Stimulated activated CD8-positive, alpha-beta memory T cell treated with anti-CD3 and anti-CD28 coated beads, Interleukin-12 subunit alpha, Interleukin-12 subunit beta, amount 100 ng/mL, for 4 hours (primary cell): ENCODE measurements at places on chromosomes 5 and 9.

GRCh38 chr5:39473156-39473775 is 48.5 kb upstream of the DAB2 start:
- DNase-seq, result no peak

DNA sequence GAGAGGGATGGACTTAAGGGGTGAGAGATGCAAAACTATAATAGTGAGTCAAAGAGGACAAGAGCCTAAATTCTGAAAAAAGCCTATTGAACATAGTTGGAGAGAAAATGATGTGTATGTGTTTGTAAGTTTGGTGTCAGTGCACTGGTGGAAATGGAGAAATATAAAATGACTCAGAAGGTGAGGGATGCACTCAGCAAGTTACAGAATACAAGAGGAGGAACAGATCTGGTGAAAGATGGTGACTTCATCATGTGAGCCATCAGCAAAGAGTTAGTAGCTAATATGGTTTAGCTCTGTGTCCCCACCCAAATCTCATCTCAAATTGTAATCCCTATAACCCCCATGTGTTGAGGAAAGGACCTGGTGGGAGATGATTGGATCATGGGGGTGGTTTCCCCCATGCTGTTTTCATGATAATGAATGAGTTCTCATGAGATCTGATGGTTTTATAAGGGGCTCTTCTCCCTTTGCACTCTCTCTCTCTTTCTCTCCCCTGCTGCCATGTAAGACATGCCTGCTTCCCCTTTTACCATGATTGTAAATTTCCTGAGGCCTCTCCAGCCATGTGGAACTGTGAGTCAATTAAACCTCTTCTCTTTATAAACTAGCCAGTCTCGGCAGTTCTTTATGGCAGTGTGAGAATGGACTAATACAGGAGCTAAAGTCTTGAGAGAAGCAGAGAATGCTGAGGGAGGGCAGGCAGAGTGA is 30.4 kb upstream of the FYB1 start:
- DNase-seq, result no peak

- DNase-seq, result no peak
Measured at GRCh38 chr5:142175461-142176142, 67.0 kb downstream of the NDFIP1 start.

DNA sequence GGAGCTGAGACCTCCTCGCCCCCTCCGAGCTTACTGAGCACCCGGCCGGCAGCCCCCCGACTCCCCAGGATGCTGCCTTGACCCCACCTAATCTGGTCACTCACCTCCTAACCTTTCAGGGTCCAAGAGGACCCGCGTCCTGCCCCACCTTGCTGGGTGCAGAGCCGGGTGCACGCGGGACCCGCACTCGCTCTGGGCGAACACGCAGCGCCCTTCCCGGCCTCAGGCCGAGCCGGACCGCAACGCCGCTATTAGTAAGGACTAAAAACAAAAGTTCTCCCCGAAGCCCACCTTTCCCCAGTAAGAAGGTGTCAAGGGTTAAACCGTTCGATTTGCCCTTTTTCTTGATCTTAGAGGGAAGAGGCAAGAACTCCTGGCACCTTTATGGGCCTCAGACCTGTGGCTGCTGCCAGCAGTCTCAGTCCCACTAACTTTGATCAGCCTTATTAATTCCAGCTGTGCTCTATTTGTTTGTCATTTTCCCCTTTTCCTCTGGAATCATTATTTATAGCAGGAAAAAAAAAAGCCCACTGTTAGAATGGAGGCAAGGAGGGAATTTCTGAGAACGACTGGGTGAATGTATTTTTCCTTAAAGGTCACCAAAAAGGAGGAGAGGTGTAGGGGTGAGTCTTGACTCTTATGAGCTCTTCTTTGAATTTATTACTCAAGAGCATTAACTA is 10.5 kb downstream of the IRX2 start:
- no peak for DNase-seq

DNA sequence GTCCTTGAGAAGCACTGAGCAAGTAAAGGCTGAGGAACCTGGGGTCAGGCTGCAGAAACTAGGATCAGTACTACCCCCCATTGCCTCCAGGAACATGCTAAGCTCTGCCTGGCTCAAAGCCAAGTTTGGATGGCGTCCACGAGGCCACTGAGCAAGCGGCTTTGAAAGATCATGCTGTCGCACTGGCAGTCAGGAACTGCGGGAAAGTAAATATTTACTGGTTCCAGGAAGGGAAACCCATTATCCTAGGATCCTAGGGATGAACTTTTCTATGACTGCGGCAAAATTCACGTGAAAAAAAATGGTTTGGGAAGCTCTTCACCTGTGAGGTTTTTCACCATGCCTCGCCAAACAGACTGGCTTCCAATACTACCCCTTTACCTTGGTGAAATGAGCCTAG is 75.3 kb upstream of the PJA2 start:
- DNase-seq, result no peak

GRCh38 chr5:14748180-14748900 is 83.8 kb downstream of the OTULIN start:
- DNase-seq, result no peak

DNA sequence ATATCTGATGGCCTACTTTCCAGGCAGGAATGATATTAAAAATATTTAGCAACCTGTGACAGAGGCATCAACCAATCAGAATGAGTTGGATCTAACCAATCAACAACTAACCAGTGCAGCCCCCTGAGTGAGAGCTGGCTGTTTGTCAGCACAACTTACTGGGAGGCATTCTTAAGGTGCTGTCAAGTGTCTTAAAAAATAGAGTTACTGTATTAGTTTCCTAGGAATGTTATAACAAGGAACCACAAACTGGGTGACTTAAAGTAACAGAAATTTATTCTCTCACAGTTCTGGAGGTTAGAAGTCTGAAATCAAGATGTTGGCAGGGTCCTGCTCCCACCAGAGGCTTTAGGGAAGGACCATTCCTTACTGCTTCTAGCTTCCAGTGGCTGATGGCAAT is 85.2 kb downstream of the ATG10 start:
- no peak for DNase-seq

DNA sequence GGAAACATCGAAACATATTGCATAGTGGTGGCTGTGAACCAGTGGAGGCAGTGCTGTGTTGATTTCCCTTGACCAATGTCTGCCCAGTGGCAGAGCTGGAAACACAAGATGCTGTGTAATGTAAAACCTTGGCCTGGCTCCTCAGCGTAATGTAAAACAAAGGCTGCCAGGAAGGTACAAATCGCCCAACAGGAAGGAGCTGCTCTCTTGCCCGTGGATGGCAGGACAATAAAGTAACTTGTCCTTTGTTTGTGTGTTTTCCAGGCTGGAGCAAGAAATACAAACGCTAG is 143.4 kb downstream of the PALM2AKAP2 start:
- DNase-seq, result no peak

DNA sequence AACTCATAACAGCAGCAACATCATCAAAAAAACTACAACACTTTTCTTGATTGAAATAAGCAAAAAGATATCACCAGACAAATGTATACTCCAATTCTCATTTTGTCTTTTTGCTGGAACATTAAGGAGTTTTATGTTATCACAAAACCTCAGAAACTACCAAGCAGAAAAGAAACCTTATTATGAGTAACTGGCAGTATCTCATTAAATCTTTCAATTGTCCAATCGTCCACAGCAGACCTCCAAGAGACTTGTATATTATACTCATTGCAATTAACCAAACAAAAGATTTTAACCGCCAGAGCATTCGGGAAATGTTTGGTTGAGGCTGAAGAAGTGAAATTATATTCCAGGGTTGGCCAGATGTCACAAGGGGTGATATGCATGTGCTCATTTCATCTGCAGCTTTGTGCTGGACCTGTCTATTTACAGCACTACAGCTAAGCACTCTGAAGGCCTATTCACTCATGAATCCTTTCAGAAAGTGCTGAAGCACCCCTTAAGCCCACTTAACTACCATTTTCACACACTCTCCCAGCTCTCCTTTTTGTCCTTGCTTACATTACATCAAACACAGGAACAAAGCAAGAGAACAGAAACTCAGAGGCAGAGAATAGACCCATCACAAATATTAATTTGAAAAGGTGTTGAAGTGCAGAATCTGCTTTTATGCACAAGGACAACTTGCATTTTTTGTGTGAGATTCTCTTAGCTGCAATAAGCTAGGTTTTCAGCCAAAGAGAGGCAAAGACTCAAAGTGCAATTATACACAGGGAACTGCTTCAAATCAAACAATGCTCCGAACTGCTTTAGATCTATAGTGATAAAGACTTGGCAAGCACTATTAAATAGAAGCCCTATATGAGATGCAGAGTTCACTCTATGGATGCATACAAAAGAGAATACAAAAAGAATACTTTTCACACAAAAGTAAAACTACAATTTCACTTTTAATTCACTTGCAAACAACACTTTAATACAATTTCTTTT is 150.4 kb upstream of the POU5F2 start:
- no peak for DNase-seq

DNA sequence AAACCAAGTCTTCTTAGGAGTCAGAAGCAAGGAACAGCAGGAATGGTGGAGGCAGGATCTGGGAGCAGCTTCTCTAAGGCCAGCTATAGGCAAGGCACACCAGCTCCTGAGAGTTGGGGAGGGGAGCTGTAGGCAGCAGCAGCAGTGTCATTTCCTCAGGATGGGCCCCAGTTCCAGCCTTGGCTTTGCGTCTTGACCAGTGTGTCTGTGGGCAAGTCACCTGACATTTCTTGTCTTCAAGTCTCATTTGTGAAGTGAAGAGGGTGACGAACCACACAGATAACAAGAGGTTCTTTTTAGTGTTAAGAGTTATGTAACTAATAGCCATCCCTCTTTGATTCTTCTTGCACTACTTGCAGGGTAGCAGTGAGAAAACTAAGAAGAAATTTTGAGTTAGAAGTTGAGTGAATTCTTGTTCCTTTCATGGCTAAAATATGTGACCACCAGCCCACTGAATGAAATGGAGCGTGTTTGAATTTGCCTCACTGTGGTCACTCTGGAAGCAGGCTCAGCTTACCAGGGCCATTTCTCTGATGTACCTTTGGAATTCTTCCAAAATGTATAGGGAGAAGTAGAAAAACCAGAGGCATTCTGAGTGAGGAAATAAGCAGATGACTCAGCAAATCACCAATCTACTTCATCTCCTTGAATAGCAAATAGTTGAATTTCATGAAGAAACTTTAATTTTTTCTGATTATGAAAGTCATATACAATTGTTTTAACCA is 42.4 kb downstream of the RHOBTB3 start:
- DNase-seq, result no peak

- no peak for DNase-seq
Measured at GRCh38 chr9:95101326-95101725, 216.2 kb downstream of the FANCC start.

GRCh38 chr5:150299571-150300327 is 3.0 kb downstream of the ARSI start:
- DNase-seq, result no peak

DNA sequence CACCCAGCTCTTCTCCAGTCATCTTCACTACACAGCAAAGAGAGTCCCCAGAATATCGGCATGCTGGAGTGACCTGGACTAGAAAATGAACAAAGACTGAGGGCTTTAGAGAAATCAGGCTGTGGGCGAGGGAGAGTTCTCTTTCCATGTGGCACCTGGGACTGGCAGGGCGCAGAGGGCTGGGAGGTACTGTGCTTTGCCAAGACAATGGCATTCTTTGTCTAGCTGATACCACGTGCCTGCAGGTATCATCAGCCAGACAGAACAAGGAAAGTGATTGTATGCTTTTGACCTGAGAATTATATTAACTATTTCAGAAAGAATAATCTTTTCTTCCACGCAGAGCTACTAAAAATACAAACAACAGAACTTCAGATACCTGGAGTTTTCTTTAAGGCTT is 30.5 kb downstream of the DDX31 start:
- no peak for DNase-seq

DNA sequence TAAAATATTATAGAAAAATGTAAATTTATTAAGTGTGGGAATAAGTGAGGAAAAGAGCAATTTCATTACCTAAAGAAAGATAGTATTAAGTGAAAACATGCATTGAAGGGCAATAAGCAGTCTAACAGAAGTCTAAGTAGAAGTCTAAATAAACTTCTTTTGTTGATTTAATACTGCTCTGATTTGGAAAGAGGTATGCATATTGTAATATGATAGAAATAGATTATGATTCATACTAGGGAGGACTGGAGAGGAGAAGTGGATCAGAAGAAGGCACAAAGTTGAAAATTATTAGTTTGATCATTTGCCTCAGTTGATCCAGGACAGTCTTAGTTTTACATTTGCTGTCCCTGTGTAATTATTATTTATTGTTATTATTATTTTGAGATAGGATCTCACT is 6.6 kb upstream of the ERBIN start:
- DNase-seq, result no peak

DNA sequence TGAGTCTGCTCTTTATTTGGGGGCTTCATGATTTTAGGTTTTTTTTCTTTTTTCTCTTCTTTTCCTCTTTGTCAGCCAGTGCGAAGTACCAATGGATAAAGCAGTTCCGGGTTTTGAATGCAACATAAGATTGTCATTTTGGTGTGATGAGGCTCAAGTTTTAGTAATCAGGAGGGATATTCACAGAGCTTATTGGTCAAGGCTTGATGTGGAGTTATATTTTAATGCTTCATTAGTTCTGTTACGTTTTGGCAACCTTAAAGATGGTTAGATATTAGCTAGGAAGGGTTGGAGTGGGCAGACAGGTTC is 1.4 kb downstream of the PIK3R1 start:
- no peak for DNase-seq

DNA sequence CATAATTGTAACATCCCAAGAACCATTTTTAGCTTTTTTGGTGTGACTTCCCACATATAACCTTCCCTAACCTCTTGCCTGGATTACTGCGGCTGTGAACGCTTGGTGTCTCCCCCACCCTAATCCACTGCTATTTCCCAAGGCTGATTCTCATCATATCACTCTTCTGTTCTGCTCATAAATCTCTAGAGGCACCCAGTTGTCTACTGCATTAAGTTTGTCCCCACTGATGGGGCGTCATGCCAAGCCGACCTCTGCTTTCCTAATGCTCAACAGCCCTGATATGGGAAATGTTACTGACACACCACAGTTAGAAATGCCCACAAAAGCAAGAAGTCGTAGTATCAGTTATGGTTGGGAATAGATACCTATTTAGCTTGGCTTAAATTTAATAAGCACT is 24.4 kb downstream of the NPR3 start:
- DNase-seq, result no peak

DNA sequence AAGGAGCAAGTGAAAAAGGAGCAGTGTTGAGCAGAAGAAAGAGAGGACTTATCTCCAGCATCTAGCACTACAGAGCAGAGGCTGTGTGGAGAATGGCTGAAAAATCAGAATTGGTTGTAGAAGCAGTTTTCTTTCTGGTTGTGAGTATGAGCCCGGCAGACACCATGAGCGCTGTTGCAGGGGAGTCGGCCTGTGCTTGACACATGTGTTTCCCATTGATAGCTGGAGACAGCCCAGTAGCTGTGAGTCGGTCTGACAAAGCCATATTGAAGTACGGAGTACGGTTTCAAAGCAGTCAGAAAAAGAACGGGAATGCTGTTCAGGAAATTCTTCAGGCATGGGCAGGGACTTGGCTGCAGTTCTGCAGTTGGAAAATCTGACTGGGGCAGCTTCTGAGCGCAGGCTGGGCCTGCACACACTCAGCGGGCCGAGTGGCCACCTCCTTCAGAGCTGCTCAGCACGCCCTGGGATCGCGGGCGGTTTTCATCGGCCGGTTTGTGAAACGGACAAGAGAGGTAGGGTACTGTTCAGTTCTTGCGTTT is at the start of gene SGCD:
TSS of gene SGCD (plus strand) at position 447 of the 542 bp plus-strand sequence.
- DNase-seq, result no peak

GRCh38 chr9:105282870-105283621 is 38.6 kb downstream of the SLC44A1 start:
- no peak for DNase-seq
